ENCODE measurements at places on chromosomes 5 and 9. TPM values are rescaled to one million over a fixed set of nuclear protein-coding genes. Genes with fewer than 3 reads are reported as not detected.

DNA sequence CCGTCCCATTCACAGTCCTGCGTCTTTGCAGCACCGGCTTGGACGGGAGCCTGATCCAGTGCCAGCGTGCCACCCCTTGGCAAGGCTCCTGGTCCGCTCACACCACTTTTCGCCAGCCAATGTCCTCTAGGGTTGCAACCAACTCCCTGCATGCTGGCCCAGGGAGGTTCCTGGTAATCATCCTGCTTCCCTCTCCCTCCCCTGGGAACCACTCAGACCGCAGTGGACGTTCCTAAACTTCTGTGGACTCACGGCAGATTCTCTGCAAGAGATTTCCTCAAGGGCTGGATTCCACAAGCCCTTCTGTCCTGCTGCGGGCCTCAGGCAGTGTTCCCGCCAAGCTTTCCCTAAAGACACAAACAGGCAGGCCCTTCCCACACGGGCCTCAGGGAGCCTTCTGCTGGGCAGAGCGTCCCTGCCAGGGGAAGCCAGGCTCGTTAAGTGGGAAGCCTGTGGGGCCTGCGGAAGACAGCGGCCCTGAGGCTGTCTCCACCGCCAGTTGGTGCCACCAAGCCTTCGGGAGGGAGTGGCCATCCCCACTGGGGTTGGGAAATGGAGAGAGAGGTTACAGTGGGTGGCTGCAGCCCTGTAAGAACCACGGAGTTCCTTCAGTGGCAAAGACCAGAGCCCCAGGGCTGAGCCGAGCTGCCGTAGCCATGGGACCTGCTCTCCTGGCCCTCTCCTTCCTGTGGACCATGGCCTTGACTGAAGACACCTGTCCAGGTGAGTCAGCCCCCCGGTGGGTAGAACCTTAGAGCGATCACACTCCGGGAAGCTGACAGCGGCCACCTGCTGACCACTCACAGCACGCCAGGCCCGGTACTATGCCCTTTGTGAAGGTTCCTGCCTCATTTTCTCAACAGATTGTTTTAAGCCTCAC, 16.4 kb upstream of the FCN2 start:
- no peaks in the 10 kb centered on the region for H3K36me3 ChIP-seq
- H3K27ac ChIP-seq = no peak overlapping the region

GRCh38 chr9:135196474-135196873, 109.0 kb downstream of the OLFM1 start:
- no peak for DNase-seq
- H3K4me3 ChIP-seq = no peak overlapping the region
- no peaks in the 10 kb centered on the region for H3K36me3 ChIP-seq
- no peaks in the 10 kb centered on the region for H3K4me1 ChIP-seq
- H3K27me3 ChIP-seq = peaks cover 81% of the 10 kb centered on the region
- no peak overlapping the region for H3K27ac ChIP-seq

DNA sequence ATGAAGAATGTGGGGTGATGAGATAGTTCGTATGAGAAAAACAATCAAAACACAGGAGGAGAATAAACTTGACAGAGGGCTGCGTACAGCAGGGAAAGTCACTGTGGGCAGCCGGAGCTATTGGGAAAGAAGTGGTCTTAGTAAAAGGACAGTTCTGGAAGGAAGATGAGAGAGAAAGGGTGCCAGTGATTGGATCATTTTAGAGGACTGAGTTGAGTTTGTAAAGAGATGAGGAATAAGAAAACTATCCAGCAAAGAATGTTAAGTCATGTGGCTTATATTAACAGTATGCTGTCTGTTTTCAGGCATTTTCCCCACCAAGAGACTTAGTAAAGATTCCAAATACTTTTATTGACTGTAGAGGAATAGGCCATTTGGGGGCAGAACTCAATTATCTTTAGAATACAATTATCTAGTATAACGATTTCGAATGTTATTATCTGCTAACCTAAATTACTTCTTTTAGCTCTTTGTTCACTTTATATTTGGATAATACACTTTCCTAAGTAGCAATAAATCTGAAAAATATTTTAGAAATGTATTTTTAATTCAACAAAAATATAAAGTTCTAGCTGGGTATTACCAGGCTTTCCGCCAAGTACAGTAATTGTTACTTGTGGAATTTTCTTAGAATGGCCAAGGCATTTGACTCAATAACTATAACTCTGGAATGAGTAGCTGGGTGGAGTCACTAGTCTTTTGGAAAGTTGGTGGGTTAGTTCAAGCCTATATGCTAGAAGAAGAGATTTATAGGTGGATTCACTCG, 15.5 kb upstream of the LOX start:
- DNase-seq = no peak
- H3K27me3 ChIP-seq = no peaks in the 10 kb centered on the region
- H3K4me3 ChIP-seq = no peak overlapping the region
- no peak overlapping the region for H3K27ac ChIP-seq
- H3K4me1 ChIP-seq = no peaks in the 10 kb centered on the region
- no peaks in the 10 kb centered on the region for H3K36me3 ChIP-seq

- DNase-seq = no peak
- no peaks in the 10 kb centered on the region for H3K27me3 ChIP-seq
- H3K27ac ChIP-seq = no peak overlapping the region
Measured at GRCh38 chr9:20376731-20377375, 245.4 kb downstream of the MLLT3 start.

DNA sequence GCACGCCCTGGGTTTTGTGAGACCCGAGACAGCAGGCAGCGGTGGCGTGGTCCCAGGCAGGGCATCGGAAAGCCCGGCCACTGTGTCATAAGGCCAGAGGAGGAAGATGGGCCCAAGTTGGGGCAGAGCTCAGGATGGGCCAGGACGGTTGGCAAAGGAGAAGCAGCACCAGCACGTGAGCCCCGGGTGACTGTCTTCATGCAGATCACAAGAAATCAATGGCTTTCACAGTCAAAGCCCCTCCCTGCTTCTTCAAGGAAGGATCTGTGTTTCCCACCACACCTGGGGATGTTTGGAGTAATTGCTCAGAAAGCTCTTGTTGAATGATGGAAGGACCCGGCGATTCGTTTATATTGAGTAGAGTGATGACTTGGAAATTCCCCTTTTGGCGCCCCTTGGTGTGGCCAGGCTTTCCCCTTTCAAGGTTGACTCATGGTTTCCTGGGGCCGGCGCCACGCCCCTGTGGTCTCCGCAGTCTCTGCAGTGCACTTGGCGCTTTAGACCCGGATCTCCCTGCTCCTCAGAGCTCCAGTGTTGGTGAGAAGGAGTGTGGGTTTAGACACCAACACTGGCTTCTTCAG, 52.1 kb downstream of the IL31RA start:
- H3K27me3 ChIP-seq = no peaks in the 10 kb centered on the region
- H3K4me3 ChIP-seq = no peak overlapping the region
- no peak overlapping the region for H3K27ac ChIP-seq
- no peaks in the 10 kb centered on the region for H3K4me1 ChIP-seq

GRCh38 chr5:158139161-158139560, 280.2 kb upstream of the CLINT1 start:
- no peak overlapping the region for H3K27ac ChIP-seq
- H3K27me3 ChIP-seq = no peaks in the 10 kb centered on the region
- no peaks in the 10 kb centered on the region for H3K4me1 ChIP-seq
- no peak overlapping the region for H3K4me3 ChIP-seq

GRCh38 chr5:78773655-78774054, 125.1 kb upstream of the LHFPL2 start:
- H3K27me3 ChIP-seq = no peaks in the 10 kb centered on the region
- H3K4me1 ChIP-seq = peaks cover 8% of the 10 kb centered on the region
- H3K4me3 ChIP-seq = no peak overlapping the region
- no peak for DNase-seq
- no peaks in the 10 kb centered on the region for H3K36me3 ChIP-seq

- DNase-seq = no peak
- no peak overlapping the region for H3K27ac ChIP-seq
- no peaks in the 10 kb centered on the region for H3K4me1 ChIP-seq
- H3K27me3 ChIP-seq = peaks cover 99% of the 10 kb centered on the region
- no peaks in the 10 kb centered on the region for H3K36me3 ChIP-seq
Measured at GRCh38 chr9:124017051-124017928, 5.7 kb downstream of the LHX2 start.

- H3K36me3 ChIP-seq = no peaks in the 10 kb centered on the region
- no peaks in the 10 kb centered on the region for H3K4me1 ChIP-seq
- no peak for DNase-seq
- H3K27me3 ChIP-seq = no peaks in the 10 kb centered on the region
- H3K27ac ChIP-seq = no peak overlapping the region
- no peak overlapping the region for H3K4me3 ChIP-seq
Measured at GRCh38 chr9:27489087-27489876, 34.8 kb upstream of the IFNK start.

DNA sequence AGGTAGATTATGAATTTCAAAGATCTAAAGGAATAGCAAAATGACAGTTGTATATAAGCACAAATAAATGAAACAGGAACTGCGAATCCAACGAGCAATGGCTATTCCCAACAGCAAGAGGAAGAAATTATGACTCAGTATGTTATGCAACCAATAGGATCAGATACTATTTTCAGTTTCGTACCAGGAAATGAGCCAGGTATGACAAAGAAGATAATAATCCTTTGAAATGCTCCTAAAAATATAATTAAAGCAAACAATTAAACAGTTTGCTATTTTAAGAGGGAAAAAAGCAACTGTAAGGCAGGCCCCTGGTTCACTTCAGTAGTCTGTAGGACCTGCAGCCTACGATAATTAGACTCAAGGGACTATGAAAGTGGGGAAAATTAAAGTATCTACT, 58.9 kb downstream of the AUH start:
- no peak overlapping the region for H3K4me3 ChIP-seq
- DNase-seq = no peak
- H3K36me3 ChIP-seq = no peaks in the 10 kb centered on the region
- peaks cover 4% of the 10 kb centered on the region for H3K4me1 ChIP-seq

GRCh38 chr9:101235105-101235866, 149.5 kb downstream of the BAAT start:
- no peaks in the 10 kb centered on the region for H3K36me3 ChIP-seq
- no peak for DNase-seq
- no peak overlapping the region for H3K27ac ChIP-seq

DNA sequence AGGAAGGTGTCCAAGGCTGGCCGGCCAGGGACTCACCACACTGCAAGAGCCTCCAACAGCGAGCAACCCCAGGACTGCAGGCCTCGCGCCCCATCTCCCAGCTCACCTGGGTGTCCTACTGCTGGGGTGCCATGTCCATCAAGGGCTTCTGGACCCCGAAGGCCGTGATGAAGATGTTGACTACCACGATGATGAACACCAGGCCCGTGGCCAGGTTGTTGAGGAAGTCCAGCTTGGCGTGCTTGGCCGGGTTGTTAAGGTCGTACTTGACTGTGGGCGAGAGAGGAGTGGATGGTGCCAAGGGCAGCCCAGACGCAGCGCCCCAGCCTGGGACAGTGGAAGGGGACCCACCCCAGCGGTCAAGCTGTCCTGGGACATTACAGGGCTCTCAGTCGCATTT, 9.3 kb downstream of the NINJ1 start:
- no peak for DNase-seq
- no peaks in the 10 kb centered on the region for H3K27me3 ChIP-seq
- no peak overlapping the region for H3K4me3 ChIP-seq

GRCh38 chr5:2904399-2904798, 152.9 kb upstream of the IRX2 start:
- H3K4me3 ChIP-seq = no peak overlapping the region
- no peak for DNase-seq
- no peak overlapping the region for H3K27ac ChIP-seq
- no peaks in the 10 kb centered on the region for H3K4me1 ChIP-seq

GRCh38 chr9:90508940-90509339, 133.7 kb downstream of the DIRAS2 start:
- no peaks in the 10 kb centered on the region for H3K4me1 ChIP-seq
- no peak for DNase-seq
- no peak overlapping the region for H3K27ac ChIP-seq
- H3K36me3 ChIP-seq = no peaks in the 10 kb centered on the region

- H3K4me3 ChIP-seq = no peak overlapping the region
- no peaks in the 10 kb centered on the region for H3K36me3 ChIP-seq
- peak; percentile 13 for DNase-seq
- H3K27me3 ChIP-seq = no peaks in the 10 kb centered on the region
Measured at GRCh38 chr5:145981589-145982571, 45.5 kb downstream of the SH3RF2 start.

DNA sequence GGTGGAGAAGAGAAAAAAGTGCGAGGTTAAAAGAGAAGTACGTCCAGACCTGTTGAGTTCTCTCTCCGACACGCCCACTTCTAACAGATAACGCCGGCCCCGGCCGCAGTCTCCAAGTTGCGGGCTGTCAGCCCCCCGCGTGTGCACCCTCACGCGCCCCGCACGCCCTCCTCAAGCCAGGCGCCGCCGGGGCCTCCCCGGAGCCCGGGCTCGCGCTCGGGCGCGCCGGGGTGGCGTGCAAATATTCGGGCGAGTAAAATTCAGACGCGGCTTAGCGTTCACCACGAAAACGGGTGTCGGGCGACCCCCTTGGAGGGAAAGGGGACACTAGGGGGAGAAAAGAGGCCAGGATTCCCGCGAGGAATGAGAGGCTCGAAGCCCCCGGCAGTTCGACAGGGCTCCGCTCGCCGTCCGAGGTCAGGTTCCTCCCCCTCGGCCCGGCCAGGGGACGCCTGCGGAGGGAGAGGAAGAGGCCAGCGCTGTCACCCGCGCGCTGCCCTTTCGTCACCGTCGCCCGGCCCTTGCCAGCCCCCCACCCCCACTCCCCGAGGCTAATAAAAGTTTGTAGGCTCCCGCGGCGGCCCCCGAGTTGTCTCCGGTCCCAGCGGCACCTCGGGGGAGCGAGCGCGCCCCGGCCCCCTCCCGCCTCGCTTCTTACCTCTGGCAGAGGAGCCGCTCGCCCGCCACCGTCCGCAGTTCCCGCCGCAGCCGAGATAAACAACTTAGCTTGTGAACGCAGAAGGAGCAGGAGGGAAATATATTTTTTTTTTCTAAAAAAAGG, 743 bp downstream of the NR3C1 start:
- H3K4me1 ChIP-seq = peaks cover 42% of the 10 kb centered on the region
- H3K4me3 ChIP-seq = peak overlapping the region; percentile 64
- peak overlapping the region; percentile 100 for H3K27ac ChIP-seq
- DNase-seq = peak; percentile 93
- H3K27me3 ChIP-seq = no peaks in the 10 kb centered on the region
- H3K36me3 ChIP-seq = peaks cover 14% of the 10 kb centered on the region

The ADAMTSL2 gene
- 17.3 TPM for total RNA-seq

The GAS1 gene
- total RNA-seq = 9.8 TPM

The GLRA1 gene
- total RNA-seq = not detected

The MYOT gene
- 0.52 TPM for total RNA-seq

The CATSPER3 gene
- total RNA-seq = 0.42 TPM

The TTC23L gene
- total RNA-seq = 0.20 TPM

The PDGFRB gene
- 129 TPM for total RNA-seq

The ANGPTL2 gene
- total RNA-seq = 26.2 TPM

The ORM2 gene
- total RNA-seq = 29.9 TPM

The F2R gene
- total RNA-seq = 29.4 TPM

Measured in left lung (tissue), 14 donors.